ENCODE measurements at places on chromosomes 4 and X. TPM values are rescaled to one million over a fixed set of nuclear protein-coding genes. Genes with fewer than 3 reads are reported as not detected.

DNA sequence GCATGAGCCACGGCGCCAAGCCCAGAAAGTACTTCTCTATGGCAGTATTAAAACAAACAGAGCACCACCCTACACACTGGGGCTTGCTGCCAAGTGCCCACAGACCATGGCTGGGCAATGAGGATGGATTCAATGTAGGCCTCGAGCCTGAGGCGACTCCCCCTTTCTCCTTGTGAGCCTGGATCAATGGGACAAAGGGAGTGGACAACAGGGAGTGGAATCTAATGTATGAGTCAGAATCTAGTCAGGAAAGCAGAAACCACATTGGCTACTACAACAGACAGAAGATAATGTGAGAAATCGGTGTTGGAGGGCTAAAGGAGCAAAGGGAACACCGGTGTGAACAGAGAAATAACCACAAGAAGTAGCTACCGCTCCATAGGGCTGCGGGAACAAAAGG, 37.7 kb upstream of the OCIAD2 start:
- no peak for DNase-seq

Gene DMD
- 1.5 TPM for total RNA-seq

DNA sequence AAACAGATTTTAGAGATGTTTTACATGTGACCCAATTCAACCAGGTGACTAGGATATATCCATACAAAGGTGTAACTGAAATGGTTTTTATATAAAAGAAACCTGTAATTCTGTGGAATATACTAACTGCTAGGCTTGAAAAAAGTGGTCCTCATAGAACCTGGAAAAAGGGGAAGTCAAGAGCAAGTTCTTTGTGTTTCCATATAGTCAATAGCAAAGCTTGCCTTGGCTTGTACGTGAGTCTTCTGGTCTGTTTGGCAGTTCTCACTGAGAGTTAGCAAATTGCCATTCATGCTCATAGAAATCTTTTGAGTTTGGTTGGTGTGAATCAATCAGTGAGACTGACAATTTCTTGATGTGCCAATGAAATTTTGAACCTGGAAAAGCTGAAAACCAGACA, 79.4 kb upstream of the SMIM10 start:
- no peak for DNase-seq

DNA sequence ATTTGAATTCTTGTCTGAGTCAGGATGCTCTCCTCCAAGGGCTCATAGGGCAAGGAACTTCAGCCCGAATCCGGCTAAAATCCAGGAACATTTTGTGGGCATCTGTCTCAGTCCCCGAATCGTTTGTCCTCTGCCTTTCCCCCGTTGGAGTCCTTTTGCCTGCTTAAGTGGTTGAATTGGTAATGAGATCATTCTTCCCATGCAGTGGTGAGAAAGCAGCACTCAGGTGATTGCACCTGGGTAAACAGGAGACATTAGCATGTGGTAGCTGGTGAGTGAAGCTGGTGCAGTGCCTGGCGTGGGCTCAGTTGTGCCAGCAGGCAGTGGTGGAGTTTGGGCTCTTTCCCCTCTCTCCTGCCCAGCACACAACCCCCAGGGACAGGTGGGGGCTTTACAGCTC, 61.9 kb upstream of the MTM1 start:
- DNase-seq: no peak

DNA sequence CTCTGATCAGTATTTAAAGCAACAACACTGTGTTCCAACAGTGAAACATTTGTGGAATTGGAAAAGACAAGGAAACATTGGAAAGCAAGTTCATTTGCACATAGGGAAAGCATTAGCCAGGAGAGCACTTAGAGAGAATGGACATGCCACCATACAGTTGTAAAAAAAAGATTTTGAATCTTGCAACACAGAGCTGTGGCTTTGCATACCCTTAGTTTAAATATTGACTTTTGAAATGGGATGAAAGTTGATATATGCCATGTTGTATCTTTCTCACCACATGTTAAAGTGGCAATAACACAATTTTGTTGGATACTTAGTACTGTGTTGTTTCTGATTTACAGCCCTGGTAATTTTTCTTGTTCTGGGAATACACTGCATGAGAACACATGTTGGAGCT, 208.1 kb downstream of the BMPR1B start:
- DNase-seq: no peak

GRCh38 chrX:20224814-20225487, 41.8 kb downstream of the RPS6KA3 start:
- DNase-seq: no peak

- DNase-seq: no peak
These were observed at the start of gene FRAS1 for GRCh38 chr4:78057135-78057599. Gene FRAS1 (plus strand): TSS chr4:78057323. CDS start chr4:78058010, 687 bp downstream.

DNA sequence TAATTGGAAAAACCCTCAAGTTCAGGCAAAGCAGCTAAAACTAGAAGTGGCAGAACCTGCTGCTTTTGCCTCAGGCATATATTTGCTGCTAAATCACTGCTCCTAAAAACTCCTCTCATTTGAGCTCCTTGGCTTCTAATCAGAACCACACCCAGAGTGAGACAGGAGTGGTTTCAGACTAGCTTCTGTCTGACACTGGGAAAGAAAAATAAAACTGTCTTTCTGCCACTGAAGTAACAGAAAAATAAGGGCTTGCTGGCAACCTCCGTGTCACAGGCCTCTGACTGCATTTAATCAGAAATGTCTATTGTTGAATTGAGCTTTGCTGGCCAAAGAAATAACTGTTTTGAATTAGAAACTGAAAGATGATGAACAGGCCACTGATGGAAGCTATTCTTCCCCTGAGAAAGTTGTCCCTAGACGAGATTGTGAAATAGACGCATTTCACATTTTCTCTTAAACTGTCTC, 52.1 kb upstream of the RAP2C start:
- no peak for DNase-seq

Gene DCTD
- total RNA-seq: 72.9 TPM

DNA sequence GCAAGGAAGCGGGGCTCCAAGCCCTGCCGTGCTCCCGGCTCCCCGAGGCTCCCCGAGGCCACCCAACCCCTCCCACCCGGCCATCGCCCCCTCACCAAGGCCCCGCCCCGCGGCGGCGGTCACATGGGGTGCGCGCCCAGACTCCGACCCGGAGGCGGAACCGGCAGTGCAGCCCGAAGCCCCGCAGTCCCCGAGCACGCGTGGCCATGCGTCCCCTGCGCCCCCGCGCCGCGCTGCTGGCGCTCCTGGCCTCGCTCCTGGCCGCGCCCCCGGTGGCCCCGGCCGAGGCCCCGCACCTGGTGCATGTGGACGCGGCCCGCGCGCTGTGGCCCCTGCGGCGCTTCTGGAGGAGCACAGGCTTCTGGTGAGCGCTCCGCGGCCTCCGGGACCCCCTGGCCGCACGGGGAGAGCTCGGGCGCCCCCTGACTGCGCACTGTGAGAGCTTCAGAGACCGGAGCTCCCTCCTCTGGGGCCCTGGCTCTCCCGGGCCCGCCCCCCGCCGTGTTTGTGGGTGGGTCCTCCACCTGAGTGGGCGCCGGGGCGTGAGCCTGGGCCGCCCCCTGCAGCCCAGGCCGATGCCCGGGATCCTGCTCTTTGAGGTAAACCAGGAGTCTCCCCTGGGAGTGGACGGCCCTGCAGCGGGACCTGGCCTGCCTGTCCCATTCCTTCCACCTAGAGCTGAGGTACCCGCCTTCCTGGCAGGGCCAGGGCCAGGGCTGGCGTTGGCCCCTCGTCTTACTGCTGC, at the start of gene IDUA:
Gene IDUA, plus strand, starts transcription at position 166 of the 745 bp plus-strand sequence. Its CDS starts 41 bp downstream, at position 207.
- DNase-seq: peak; percentile 87

- DNase-seq: no peak
These were observed 15.8 kb downstream of the APLN start for GRCh38 chrX:129638917-129639316.

Gene ARHGEF9
- 21.9 TPM for total RNA-seq

- DNase-seq: no peak
These were observed 48.2 kb upstream of the EPGN start for GRCh38 chr4:74260036-74260435.

GRCh38 chr4:82360298-82361177, 13.3 kb downstream of the HNRNPD start:
- no peak for DNase-seq

DNA sequence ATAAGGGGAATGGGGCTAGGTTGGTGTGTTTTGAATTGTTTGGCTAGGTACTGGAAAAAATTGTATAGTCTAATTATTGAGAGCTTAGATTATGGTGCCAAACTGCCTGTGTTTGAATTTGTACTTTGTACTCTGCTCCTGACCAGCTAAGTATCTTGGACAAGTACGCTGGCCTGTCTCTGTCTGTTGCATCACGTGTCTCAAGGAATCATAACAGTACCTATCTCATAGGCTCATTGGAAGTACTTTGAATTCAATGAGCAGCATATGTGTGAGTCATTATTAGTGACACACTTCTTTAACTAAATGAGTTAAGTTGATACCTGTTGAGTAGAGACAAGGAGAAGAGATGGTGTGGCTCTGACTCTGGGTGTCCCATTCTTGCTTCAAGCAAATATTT, 69.5 kb upstream of the MND1 start:
- DNase-seq: no peak

- DNase-seq: no peak
These were observed 6.8 kb upstream of the CDKL2 start for GRCh38 chr4:75637176-75637575.

GRCh38 chr4:109675181-109675580, 28.1 kb downstream of the CASP6 start:
- DNase-seq: no peak

Gene UGT8
- 0.25 TPM for total RNA-seq

DNA sequence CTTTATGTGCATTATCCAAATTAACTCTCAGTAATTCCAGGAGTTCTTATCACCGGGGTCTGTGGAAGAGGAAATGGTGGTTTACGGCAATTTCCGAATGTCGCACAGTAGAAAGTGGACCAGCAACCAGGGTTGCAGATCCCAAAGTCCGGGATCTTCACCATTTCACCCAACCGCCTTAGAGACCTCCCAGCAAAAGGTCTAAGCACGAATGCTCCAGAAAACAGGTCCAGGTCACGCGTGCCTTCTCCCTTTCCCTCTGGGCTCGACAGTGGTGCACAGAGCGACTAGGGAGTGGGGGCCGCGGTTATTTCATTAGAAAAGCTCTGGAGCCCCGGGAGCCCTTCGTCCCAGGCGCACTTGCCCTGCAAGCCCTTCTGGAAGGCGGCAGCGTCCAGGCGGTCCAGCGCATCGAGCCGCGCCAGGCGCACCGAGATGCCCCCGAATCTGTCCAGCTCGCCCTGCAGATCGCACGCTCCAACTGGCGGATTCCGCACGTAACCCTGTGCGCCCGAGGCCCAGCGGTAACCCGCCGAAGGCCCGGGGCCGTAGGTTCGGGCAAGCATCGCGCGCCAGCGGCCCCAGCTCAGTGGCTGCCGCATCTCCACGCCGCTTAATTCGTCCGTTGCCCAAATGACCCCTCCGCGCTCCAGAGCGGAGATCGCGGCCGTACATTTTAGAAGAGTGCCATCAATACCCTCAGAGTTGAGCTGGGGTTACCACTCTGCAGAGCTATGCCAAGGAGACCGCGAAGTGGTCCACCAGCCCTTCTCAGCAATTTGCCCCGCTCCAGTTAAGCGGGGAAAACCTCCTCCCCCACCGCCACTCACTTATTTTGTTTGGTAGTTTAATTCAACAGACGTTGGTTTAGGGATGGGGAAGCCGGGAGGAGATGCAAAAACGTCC, at the start of gene NUDT6:
Gene NUDT6, minus strand, starts transcription at position 627 of the 906 bp plus-strand sequence. Its CDS starts 25 bp downstream, at position 602.
- peak; percentile 60 for DNase-seq

DNA sequence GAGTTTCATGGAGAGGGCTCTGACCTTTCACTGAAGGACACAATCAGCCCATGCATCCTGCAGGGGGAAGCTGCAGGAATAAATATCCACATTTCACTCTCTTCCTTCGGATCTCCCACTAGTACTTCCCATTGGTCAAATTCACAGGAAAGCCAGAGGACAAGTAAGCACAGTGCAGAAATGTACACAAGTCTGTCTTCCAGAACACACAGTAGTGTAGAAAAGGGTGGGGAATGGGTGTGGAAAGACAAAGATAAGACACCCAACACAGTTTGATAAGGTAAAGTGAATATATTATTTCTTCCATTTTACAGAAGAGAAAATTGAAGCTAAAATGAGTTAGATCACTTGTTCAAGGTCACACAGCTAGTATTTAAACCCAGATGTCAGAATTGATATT, 81.1 kb upstream of the PCDH19 start:
- no peak for DNase-seq

DNA sequence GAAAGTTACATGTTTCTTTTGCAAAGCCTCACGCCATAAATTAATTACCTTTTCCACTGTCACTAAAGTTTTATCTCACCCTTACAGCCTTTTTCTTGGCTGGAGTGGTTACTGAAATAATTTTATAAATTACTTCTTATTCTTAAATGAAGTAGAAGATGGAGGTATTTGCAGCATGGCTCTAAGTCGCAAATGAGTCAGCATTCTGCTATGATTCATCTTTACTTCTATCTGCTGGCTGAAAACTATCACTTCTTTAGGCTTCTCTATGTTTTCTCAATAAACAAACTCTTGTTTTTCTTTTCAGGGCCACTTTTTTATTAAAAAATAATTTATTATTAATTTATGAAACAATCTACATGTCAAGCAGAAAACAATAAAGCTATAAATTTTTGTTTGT, 210.2 kb upstream of the GYPA start:
- no peak for DNase-seq

Gene GAGE12H
- total RNA-seq: not detected

GRCh38 chr4:11698033-11698432, 269.3 kb upstream of the HS3ST1 start:
- no peak for DNase-seq

Gene SLC38A5
- 82.4 TPM for total RNA-seq

GRCh38 chrX:119155416-119156035, 27.9 kb upstream of the KIAA1210 start:
- DNase-seq: no peak

DNA sequence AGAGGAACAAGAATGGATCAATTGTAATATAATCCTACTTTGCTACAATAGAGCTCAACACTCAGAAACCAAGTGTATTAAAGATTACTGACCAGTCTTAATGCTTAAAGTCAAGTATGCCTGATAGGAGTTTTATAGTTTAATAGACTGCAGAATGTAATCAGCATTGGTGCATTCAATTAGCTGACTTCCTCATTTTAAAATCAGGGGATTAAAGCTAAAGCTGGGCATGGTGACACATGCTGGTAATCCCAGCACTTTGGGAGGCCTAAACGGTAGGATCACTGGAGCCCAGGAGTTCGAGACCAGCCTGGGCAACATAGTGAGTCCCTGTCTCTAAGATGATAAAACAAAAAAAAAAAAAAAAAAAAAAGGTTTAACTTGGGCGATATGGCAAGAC, 10.8 kb downstream of the HNRNPDL start:
- DNase-seq: no peak

Gene MAGEA8
- total RNA-seq: not detected

Data from activated CD4-positive, alpha-beta memory T cell treated with anti-CD3 and anti-CD28 coated beads, Interleukin-2, amount 10 ng/mL, durations not matched to agents 7 days and 5 days (primary cell).